ENCODE measurements at places on chromosomes 7 and 10.

GRCh38 chr10:15775513-15775912, 55.8 kb upstream of the ITGA8 start:
- DNase-seq, result peak; percentile 88

- DNase-seq, result no peak
Measured at GRCh38 chr10:76549171-76549570, 1088.4 kb downstream of the KCNMA1 start.

DNA sequence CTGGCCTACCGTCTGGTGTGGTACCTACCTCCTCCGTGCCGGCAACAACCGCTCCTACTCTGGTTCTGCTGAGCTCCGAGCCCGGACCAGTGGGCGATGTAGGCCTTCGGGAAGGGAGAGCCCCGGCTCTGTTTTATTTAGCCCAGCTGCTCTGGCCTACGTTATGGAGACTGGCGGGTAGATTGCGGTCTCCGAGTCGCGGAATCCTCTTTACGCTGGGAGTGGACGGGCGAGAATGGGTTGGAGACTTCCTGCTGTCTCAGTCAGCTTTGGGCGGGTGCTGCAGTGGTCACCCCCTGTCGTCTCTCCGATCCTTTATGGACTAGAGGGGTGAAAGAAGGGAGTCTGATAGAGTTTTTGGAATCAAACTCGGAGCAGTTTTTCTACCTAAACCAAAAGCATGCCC, 406 bp downstream of the CBLL1 start:
- DNase-seq, result no peak

GRCh38 chr7:123987445-123987844, 45.4 kb downstream of the TMEM229A start:
- DNase-seq, result no peak

DNA sequence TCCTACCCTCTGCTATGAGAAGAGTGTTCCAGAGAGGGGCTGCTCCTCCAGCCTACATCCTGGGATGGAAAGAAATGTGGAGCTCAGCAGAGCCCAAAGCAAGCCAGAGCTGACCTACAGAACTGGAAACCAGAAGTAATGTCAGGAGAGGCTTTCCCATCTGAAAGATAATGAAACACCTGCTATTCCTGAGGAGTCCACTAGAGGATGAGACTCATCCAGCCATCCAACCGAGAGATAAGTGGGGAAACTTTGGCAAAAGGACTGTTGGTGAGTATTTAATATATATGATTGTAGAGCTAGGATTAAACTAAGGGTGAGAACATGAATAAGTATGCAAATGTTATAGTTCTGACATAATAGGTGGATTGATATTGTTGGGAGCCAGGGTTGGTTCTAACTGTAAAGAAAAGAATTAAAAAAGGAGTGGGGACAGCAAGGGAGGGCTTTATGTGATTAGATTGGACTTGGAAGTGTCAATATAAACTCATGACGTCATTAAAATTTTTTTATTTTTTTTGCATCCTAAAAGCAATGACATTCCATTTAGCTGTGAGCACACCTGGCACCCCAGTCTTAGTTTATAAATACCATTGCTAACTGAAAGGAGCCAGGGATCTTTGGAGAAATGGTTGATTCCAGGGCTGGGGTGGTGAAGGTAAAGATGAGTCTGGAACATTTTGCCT, 312.8 kb upstream of the NFE2L3 start:
- DNase-seq, result no peak

GRCh38 chr7:19442016-19442785, 266.6 kb downstream of the POLR1F start:
- DNase-seq, result peak; percentile 82

DNA sequence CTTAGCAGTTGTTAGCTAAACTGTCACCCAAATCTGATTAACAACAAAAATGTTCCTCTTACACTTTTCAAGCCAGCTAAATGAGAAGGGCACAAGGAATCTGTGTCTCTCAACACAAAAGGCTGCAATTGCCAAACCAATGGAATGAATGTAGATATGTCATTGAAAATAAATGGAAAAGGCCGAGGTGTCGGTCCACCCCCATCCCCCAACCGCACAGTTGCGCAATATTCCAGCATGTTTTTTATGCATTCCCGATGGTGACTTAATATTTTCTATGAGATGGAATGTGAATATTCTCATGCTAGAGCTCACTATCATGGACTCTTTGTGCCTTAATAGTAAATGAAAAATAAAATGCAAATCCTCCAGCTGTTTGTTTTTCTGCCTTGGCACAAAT, 181.6 kb upstream of the LRGUK start:
- DNase-seq, result no peak

DNA sequence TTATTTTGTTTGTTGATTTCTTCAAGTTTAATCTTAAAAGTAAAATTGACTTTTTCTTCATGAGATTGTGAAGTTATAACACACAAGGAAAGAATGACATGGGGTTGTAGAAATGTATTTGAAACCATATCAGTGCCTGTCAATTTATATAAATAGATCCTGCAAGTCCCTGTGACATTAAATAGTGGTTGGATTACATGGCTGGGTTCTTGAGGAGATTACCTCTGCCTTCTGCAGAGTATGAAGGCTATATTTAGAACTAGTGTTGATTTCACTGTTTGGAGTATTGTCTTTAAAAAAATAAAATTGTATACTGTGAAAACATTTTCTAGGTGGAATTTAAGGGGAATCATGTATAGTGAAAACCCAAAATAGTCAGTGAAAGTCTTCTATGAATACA, 385.8 kb upstream of the SMIM30 start:
- DNase-seq, result no peak

- no peak for DNase-seq
Measured at GRCh38 chr7:146701166-146701565, 584.6 kb downstream of the CNTNAP2 start.

DNA sequence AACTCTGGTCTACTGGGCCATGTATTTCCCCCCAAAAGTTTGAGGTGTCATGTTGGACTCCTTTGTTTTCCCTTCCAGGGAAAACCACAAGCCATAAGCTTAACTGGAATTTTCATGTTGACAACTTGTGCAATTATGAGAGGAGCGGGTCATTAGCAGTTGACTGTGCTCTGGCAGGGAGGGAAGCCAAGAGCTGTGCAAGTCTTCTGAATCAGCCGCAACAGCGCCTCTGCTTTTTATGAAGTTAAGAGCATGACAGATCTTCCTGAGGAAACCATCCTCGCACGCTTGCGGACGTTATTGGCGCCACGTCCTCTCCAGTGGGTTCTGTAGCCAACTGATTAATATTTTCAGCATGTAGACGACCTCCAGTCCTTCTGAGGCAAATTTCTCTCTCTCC, 148.7 kb upstream of the MKI67 start:
- DNase-seq, result no peak

GRCh38 chr10:119503821-119504220, 38.7 kb downstream of the RGS10 start:
- no peak for DNase-seq

GRCh38 chr10:71701496-71702132, 18.0 kb downstream of the C10orf105 start:
- no peak for DNase-seq

GRCh38 chr7:108488768-108489538, 32.7 kb upstream of the NRCAM start:
- DNase-seq, result no peak

DNA sequence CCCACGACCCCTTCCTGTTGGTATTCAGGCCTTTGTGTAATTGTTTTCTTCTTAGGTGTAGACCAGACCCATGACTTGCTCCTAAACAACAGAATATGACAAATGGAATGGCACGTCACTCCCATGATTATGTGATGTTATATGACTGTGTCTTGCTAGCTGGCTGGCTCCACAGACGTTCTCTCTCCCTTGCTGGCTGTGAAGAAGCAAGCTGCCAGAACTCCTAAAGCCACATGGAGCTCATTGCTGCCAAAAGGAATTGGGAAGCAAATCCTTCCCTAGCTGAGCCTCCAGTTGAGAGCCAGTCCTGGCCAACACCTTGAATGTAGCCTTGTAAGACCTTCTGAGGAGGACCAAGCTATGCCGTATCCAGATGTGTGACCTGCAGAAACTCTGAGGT, 74.2 kb downstream of the RAB18 start:
- no peak for DNase-seq

GRCh38 chr7:128347647-128348097, 4.0 kb upstream of the RBM28 start:
- DNase-seq, result no peak

DNA sequence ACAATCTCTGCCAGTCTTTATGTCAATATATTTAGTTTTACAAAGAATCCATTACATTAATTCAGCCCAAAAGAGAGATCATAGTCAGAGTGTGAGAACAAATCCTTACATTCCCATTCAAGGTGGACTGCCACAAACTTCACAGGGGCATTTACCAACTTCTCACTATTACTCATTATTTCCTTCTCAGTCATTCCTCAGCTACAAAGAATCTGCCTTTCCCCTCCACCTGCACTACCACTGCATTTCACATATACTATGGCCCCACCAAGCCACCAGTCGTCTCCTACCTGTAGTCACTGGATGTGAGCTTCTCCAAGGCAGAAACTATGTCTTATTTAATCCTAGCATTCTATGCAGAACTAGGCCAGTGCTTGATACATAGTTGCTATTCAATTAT, 94.3 kb downstream of the USP6NL start:
- no peak for DNase-seq

GRCh38 chr10:53598914-53599313, 826.3 kb upstream of the MBL2 start:
- no peak for DNase-seq

GRCh38 chr7:131557652-131558385, 1.4 kb upstream of the PODXL start:
- no peak for DNase-seq

- no peak for DNase-seq
Measured at GRCh38 chr7:88217675-88218428, 2.0 kb downstream of the SRI start.

- DNase-seq, result peak; percentile 47
Measured at GRCh38 chr10:127243490-127244272, 47.3 kb upstream of the INSYN2A start.

GRCh38 chr10:99768556-99768955, 13.9 kb upstream of the ABCC2 start:
- DNase-seq, result peak; percentile 59

DNA sequence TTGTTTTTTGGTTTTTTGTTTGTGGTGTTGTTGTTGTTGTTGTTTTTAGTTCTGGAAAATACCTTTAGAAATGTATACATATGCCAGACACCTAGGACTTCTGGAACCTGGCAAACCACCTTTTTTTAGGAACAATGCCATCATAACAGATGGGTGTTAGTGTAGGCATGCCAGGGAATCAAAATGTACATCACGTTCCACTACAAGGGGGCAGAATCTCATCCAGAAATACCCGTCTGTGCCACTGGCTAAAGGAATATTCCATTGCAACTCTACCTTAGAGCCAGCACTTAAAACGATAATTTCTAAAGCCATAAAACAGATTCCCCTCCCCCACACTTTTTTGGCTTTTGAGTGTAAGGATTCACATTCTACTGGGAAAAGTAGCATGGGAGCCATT, 239.8 kb downstream of the ETV1 start:
- no peak for DNase-seq

- peak; percentile 41 for DNase-seq
Measured at GRCh38 chr7:82740246-82740848, 296.8 kb upstream of the CACNA2D1 start.
